ENCODE measurements at places on chromosomes 3 and 15.

- no peak for DNase-seq
Observed at GRCh38 chr15:42020713-42021273, at the start of gene PLA2G4E. TSS of gene PLA2G4E (minus strand) at chr15:42021042. CDS start at chr15:42021030, 12 bp downstream.

- no peak for DNase-seq
Observed at GRCh38 chr3:127171721-127172120, 21.2 kb upstream of the PRR23E start.

- no peak for DNase-seq
Observed at GRCh38 chr15:61888074-61888780, 172.0 kb downstream of the VPS13C start.

- DNase-seq, result no peak
Observed at GRCh38 chr15:69804786-69805185, 292.9 kb downstream of the TLE3 start.

- no peak for DNase-seq
Observed at GRCh38 chr15:74626752-74627692, 11.4 kb downstream of the CLK3 start.

- peak; percentile 73 for DNase-seq
Observed at GRCh38 chr3:27712136-27713077, 9.7 kb downstream of the EOMES start.

DNA sequence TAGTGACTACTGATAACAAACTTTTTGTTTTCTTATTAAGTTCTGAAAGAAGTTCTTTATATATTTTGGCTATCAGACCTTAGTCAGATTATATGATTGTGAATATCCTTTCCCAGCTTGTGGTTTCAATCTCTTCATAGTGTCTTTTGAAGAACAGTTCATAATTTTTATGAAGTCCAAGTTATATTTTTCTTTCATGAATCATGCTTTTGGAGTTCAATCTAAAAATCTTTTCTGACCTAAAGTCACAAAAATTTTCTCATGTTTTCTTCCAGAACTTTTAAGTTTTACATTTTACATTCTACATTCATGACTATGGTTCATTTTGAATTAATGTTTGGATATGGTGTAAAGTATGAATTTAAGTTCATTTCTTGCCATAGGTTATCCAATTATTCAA, 34.2 kb upstream of the OCA2 start:
- DNase-seq, result no peak

GRCh38 chr3:49553324-49553691, 969 bp upstream of the BSN start:
- DNase-seq, result no peak

DNA sequence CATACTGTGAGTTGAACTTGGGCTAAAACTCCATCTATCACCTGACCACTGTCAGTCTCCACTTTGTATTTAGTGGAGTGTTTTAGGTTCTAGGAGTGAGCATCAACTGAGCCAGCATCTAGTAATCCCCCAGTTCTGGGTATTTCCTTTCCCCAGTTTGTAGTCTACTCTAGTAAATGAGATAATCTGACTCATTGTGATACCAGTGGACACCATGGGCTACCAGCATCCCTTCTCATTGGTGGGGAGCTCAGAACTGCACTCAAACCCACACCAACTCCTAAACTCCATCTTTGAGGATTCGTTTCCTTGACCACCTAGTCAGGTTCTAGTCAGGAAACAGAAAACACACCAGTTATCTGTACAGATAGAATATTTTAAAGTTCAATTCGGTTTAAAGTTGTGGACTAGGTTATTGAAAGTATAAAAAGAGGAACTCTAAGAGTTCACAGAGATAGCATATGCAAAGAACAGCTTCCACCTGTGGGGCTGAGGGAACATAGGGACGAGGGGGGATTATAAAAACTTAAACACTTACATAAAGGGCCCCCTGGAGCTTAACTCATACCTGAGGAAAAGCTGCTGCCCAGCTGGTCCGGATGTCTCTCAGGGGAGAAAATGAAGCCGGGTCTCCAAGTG, 36.0 kb downstream of the LEO1 start:
- DNase-seq, result no peak

GRCh38 chr3:134054231-134054630, 24.5 kb upstream of the SLCO2A1 start:
- no peak for DNase-seq

DNA sequence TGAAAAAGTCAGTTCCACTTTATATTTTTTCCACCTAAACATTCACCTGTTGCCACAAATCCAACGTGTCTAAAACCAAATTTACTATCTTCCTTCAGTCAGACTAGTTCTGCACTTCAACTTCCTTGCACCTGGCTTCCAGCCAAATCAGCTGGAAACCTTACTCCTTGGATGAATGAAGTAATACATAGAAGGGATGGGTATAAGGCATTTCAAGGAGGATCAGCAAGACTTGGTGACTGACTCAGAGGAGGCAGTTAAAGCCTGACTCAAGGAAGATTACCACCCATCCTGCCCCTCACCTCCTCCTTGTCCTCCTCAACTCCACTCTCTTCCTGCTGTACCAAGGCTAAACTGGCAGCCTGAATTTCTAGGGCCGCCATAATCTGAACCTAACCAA, 37.1 kb downstream of the QTRT2 start:
- DNase-seq, result no peak

DNA sequence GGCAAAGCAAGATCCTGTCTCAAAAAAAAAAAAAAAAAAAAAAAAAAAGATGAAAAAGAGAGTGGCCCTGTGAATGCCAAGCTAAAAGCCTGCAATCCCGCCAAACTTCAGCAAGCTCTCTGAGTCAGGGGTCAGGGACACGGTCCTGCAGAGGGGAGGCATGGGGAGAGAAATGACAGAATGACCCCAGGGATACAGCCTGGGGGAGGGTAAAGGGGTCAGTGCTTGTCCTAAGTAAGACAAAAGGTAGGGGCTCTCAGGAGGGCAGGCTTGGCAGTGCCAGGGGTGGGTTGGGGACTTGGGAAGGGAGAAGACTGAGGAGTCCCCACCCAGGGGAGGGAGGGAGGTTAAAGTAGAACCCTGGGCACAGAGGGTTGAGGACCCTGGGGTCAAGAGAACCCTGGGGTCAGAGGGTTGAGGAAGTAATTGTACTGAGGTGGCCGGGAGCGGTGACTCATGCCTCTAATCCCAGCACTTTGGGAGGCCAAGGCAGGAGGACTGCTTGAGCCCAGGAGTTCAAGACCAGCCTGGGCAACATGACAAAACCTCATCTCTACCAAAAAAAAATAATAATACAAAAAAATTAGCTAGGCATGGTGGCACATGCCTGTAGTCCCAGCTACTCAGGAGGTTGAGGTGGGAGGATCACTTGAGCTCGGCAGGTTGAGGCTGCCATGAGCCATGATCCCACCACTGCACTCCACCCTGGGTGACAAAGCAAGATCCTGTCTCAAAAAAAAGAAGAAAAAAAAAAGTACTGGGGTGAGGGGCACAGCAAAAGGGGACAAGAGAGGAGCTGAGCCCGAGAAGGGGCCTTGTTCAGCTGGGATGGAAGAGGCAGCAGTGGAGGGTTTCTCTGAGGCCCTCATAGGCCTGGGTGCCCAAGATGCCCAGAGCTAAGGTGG, 5.2 kb upstream of the SEMA3B start:
- DNase-seq, result no peak

DNA sequence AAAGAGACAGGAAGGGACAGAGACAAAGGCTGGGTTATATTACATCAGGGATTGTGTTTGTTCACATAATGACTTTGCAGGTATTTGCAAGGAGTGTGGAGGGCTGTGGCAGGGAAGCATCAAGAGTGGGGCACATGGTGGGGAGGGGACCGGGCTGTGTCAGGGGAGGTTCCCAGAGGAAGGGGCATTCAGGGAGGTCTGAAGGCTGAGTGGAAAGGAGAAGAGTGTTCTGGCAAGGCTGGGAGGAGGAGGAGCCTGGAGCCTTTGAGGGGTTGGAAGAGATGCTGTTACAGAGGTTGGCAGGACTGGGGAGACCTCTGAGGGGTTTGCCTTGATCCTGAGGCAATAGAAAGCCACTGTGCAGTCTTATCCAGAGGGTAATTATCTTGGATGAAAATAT, 49.4 kb downstream of the EXOG start:
- DNase-seq, result no peak

GRCh38 chr3:53137221-53137620, 7.0 kb upstream of the RFT1 start:
- no peak for DNase-seq

- no peak for DNase-seq
Observed at GRCh38 chr15:25470230-25470629, 31.4 kb upstream of the UBE3A start.

- no peak for DNase-seq
Observed at GRCh38 chr15:70854666-70854976, 664 bp upstream of the LARP6 start.

GRCh38 chr15:63338170-63338569, 43.5 kb downstream of the CA12 start:
- DNase-seq, result no peak

GRCh38 chr15:69533522-69533921, 80.9 kb downstream of the RPLP1 start:
- no peak for DNase-seq

DNA sequence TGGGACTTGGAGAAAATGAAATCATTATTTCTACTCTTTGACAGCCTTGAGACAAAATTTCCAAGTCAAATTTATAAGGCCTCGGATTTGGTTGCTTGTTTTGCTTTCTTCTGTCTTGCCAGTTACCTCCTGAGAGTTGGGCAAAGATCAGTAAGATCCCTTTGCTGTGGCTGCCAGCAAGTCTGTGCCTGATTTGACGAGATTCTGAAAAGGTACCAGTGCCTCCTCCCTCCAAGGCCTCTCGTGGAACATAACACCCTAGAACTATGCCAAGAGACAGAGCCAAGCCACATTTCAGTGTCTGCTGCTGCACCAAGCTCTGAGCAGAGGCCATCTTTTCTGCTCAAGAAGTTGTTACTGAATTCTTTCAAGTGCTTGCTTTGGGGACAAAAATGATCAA, 61.0 kb downstream of the GTPBP8 start:
- DNase-seq, result no peak

GRCh38 chr3:194988495-194989165, 282.3 kb downstream of the XXYLT1 start:
- no peak for DNase-seq

- DNase-seq, result no peak
Observed at GRCh38 chr15:101506491-101506890, 17.0 kb upstream of the PCSK6 start.

DNA sequence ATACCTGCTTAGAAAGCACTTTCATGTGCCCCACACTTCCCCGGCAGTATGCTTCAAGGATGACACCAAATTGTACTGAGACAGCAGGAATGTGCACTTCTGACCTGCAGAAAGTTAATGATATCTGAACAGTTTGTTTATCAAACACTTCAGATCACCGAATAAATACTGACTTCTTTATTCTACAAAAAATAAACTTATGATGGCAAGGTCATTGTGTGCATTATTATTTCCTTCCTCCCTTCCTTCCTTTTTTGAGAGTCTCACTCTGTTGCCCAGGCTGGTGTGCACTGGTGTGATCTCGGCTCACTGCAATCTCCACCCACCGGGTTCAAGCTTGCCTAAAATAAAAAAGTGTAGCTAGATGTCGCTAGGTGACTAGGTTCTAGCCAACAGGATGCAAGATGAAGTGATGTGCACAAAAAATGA, 80.3 kb downstream of the FAIM start:
- DNase-seq, result no peak

DNA sequence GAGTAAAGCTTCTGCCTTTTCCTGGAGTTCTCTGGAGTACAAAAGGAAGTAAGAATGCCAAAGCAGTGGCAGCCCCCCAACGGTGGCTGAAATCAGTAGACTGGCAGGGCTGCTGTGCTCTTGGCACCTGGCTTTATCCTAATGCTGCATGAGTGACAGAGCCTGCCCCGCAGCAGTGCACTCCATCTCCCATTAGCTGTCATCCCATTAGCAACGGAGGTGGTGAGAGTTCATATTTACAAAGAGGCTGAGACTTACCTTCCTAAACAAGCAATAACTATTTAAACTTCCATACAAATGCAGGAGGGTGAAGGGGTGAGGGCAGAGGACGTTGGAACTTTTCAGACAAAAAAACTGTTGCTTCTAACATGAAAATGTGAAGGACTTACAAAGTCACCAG, 51.9 kb downstream of the SERPINI1 start:
- DNase-seq, result no peak

DNA sequence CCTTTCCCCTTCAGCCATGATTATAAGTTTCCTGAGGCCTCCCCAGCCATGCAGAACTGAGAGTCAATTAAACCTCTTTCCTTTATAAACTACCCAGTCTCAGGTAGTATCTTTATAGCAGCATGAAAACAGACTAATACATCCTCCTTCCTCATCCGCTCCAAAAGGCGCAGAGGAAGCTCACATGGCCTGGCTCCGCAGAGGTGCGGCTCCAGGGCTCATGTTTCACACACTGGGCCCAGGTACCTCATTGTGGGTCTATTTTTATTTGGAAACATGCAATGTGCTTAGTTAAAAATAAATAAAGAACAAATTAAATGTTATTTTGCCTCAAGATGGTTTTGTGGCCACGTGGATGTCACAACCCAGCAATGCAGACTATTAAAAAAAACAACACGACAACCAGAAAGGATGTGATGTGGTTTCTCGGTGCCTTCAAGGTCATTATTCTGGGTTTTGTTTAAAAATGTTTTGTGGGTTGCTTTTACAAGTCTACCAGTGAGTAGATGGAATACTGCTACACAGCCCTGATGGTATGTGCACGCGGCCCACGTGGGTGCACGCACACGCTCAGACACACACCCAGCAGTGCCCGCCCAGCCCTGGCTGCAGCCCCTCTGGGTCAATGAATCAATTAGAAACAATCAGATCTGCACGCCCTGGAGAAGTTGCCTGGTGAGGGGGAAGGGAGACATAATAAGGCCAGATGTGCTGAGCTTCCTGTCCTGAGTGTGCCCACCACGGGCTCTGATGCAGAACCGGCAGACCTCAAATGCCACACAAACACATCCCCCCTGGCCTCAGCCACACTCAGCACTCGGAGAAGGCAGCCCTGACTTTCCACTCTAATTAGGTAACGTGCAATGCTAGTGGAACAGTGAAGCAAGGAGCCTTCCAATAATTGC, 140.1 kb downstream of the ADAMTS17 start:
- DNase-seq, result no peak

- DNase-seq, result no peak
Observed at GRCh38 chr15:49645277-49645676, 24.4 kb downstream of the DTWD1 start.

DNA sequence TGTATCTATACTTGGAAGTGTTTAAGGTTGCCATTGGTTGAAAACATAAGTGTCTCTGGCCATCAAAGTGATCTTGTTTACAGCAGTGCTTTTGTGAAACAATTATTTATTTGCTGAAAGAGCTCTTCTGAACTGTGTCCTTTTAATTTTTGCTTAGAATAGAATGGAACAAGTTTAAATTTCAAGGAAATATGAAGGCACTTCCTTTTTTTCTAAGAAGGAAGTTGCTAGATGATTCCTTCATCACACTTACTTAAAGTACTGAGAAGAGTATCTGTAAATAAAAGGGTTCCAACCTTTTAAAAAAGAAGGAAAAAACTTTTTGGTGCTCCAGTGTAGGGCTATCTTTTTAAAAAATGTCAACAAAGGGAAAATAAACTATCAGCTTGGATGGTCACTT, 19.7 kb downstream of the B3GNT5 start:
- DNase-seq, result no peak

- no peak for DNase-seq
Observed at GRCh38 chr3:23655749-23656148, 150.0 kb upstream of the UBE2E1 start.
